ENCODE measurements at places on chromosomes 13 and 19.
A peak's percentile ranks its signal among the peaks of the same experiment; 100 is the strongest.

- no peak for DNase-seq
Measured at GRCh38 chr13:20514866-20515265, 10.8 kb downstream of the CRYL1 start.

DNA sequence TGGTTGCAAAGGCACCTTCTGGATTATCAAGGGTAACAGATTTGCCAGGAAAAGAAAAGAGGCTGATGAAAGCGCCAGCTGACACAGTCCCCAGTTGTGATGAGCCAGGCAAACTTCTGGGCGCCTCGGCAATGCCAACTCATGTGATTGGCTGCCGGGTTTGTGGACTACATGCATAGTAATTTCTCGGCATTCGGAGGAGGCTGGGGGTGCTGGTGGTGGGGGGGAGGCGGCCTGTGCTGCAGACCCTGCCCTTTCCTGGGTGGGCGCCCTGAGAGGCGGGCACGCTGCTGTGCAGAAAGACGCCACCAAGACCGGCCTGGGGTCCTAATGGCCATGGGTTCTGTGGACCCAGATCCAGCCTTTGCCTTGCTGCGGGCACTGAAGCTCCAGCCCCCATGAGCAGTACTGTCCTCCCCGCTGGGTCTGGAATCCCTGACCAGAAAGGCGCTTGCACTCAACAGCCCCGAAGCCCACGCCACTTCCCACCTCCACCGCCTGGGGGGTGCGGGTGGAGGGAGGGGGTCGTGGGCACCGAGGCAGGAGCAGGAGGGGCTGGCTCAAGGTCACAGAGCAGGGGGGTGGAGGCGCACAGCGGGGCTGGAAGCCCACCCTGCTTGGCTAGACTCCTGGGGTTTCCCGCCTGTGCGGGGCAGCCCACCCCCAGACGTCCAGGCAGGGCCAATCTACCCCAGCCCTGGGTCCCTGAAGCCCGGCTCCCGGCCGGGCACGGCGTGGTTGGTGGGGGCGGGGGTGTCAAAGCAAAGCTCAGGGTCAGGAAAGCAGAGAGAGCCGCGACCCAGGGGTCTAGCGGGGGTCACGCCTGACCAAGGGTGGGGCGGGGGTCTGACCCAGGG is 1.0 kb downstream of the DIRAS1 start:
- DNase-seq: no peak

- no peak for DNase-seq
Measured at GRCh38 chr13:73754241-73754640, 380.0 kb downstream of the KLF12 start.

DNA sequence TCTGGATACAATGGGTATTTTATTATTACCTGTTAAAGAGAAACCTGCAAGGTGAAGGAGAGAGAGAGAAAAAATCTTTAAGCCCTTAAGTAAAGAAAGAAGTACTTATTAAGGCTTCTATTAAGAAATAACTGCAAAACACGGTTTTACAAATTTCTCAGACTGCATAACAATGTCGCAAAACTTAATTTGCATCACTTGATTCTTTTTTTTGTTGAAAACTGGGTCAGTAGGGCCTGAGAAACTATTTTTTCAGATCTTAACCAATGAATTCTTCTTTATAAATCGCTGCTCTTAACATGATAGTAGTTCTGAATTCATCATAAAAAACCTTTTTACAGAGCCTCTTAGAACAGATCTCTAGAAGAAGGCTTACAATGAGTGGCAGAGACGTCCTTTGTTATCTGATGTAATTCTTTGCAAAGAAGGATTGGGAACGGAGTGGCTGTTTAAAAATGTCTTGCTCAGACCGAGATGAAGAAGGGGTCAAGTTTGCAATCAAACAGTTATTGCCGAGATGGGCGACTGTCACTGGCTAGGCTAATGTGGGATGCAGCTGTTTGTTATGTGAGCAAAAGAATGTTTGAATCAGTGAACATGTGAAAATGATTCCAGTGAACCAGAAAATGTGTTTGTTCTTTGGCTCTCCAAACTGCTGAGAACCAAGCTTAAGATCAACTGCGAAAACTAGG is 76.3 kb downstream of the ZNF536 start:
- no peak for DNase-seq

DNA sequence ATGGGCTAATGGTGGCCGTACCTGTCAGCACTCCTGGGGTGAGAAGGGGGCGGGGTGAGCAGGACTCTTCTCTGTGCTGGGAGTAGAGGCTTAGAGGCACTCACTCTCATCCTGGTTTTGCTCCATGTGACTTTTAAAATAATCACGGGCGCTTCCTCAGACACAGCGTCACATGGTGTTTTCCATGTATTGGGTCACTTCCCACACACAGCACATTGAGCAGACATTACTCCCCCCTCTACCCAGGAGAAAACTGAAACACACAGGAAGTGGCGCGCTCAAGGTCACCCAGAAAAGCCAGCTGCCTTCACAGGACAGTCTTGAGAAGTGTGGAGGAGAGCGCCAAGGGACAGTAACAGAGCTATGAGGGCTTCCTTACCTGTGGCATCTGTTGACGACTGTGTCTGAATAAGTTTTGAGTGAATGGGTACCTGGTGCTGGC is 23.2 kb downstream of the SPATA13 start:
- DNase-seq: no peak

GRCh38 chr19:2345794-2346663 is 14.0 kb upstream of the TMPRSS9 start:
- no peak for DNase-seq

DNA sequence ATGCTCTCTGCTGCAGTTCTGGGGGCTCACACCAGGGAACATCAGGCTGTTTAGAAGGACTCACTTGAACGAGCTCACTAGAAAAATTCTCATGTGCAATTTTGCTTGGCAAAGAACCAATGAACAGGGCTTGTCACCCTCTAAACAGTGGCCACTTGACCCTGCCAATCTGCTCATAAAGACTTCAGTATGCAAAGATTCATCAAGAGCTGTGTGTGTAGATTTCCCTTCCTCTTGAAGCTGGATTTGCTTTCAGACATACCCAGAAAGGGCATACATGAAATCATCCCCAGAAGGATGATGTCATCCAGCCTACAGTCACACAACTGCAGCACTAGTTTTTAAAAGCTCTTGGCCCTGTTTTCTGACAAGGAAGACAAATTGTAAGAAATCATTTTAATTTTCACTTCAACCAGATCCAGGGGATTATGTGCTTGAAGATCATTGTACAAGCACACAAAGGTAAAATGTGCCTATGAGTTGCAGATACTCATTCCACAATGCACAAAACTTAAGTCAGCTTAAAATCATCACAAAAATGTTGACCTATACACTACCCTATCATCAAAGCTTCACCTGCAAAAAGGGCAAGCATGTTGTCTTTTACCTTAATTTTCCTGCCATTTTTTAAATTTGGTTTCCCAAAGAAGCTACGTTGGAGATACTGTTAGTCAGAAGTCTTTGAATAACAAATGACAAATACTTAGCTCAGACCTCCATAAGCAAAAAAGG is 5.2 kb upstream of the STK24 start:
- DNase-seq: peak; percentile 64

DNA sequence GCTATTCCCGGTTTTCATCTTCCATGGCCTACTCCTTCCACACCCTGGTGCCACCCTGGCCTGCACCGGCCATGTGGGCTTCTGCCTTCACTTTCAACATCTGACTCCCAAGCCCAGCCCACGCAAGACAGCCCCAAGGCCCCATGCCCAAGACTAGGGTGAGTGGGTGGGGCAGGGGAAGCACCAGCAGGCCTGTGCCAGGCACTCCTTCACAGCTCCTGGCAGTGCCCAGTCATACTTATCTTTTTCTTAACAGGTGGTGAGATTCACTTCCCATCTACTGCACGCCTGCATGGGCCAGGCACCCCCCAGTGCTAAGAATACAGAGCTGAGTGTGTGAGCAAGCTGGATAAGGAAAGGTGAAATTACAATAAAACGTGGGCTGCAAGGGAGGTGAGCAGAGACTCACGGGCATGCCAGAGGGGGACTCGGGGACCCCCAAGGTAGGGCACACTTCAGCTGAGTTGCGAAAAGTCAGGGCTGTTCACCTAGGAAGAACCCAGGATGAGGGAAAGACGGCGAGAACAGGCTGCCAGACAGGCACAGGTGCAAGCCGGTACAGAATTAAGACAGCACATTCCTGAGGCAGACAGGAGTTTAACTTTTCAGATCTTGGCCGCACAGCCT is 55.7 kb downstream of the COL4A1 start:
- DNase-seq: no peak

GRCh38 chr19:33720691-33721682 is 75.7 kb upstream of the KCTD15 start:
- DNase-seq: no peak

DNA sequence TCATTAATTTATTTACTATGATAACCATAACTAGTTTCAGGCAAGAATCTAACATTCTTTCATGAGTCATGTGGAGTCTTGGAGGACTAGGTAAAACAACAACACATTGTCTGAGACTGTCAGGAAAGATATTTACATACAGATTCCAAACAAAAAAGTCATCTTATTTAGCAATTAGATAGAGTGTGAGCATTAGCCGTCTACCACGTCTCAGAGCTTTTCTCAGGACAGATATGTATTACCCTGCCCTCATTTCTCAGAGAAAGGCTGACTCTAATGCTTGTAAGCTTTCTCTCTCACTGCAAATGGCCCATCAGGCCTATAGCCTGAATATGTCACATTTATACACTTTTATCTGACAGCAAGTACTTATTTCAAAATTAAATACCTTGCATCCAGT is 312.1 kb upstream of the PCDH20 start:
- no peak for DNase-seq

GRCh38 chr19:10471909-10472308 is 31.2 kb downstream of the KEAP1 start:
- DNase-seq: no peak

GRCh38 chr13:106105153-106105552 is 430.3 kb downstream of the EFNB2 start:
- no peak for DNase-seq

- DNase-seq: no peak
Measured at GRCh38 chr13:75855216-75855615, 219.1 kb downstream of the LMO7 start.

DNA sequence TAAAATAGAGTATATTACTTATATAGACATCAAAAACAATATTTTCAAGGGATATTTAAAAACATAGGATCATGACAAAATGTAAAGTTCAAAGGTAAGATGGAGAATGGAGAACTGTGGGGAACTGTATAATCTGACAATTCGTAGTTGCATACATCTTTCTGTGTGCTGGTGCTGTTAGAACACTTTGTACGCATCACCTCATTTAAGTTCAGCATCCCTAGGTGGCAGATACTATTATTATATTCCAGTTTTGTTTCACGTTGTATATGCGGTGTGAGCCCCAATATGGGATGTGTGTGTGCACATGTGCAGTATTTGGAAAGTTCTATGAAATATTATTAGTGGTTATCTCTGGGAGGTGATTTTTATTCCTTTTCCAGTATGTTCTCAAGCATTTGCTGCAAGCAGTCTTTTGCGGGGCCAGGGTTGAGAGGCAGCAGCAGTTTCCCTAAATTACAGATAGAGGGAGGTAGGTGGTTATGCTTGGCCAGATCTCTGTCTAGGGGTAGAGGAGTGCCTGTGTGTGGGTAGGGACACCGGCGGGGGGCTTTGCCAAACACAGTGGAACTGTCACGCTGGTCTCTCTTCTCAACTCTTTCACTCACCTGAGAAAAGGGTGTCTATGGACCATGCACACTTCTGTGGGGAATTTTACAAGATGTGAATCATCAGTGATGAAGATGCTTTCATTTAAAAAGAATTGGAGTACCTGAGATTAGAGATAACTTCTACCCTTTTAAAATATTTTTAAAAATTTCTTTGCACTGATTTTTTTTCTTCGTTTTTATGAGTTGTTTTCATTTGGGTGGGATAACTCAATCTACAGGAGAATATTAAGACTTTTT is 55.6 kb upstream of the ALOX5AP start:
- no peak for DNase-seq

DNA sequence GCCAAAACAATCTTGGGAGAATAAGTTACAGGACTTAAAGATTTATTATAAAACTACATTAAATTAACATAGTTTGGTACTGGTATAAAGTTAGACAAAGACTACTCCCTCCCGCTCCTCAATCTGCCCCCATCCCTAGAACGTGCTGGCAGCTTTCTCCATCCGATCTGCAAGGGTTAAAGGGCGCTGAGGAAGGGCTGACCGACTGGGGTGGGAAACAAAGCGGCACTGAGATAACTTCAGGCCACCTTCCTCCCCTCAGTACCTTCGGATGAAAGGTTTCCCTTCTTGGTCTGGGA is 790 bp upstream of the SUGT1 start:
- peak; percentile 43 for DNase-seq

- no peak for DNase-seq
Measured at GRCh38 chr19:49461656-49462055, 8.6 kb downstream of the ALDH16A1 start.

DNA sequence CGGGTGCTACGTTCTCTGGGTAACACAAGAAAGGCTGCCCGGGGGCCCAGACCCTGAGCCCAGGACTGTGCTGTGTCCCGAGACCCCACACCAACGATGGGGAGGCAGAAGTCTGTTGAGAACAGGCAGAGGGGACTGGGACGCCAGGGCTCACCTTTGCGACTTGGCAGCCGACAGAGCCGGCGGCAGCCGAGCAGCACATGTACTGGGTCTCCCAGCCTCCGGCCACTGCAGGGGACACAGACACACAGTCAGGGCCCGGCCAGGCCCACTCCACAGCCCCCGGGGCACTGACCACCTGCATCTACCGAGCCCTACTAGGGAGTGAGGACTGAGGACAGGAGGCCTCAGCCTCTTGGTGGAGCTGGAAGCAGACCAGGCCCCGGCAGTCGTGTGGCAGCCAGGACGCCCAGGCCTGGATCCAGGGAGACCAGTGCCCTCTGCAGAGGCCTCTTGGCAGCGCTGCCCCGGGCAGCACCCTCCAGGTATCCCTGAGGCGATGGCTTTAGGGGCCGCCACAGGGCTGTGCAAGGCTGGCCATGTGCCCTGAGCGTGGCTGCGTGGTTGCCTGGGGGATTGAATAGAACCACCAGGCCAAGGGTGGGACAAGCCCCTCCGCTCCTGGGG is 5.6 kb upstream of the ATP8B3 start:
- DNase-seq: no peak

- no peak for DNase-seq
Measured at GRCh38 chr19:49953416-49953815, 7.6 kb downstream of the SIGLEC11 start.

DNA sequence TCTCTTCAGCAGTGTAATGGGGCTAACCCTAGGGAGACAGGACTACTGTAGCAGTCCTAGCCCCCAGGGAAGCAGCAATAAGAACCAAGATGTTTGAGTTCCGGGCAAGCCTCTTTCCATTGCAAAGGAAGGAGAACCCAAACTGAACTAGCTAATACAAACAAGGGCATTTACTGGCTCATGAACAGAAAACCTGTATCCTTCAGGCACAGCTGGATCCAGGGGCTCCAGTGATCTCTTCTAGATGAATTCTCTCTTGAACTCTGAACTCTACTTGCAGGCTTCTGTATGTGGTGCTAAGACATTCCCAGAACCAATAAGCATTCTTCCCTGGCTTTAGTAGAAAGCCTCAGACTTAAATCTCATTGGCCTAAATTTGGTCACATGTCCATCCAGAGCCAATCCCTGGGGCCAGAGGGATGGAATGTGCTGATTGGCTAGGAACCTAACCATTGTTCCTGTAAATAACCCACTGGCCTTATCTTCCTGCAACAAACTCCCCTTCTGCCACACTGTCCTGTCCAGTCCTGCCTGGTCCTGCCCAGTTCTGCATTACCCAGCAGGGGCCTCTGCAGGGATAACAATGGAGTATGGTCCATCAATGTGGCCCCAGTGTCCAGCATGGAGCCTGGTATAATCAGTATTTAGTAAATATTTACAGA is 3.9 kb upstream of the PODNL1 start:
- DNase-seq: no peak

GRCh38 chr19:46713781-46714443 is 3.0 kb downstream of the PRKD2 start:
- peak; percentile 80 for DNase-seq

GRCh38 chr13:84025824-84026223 is 143.6 kb upstream of the SLITRK1 start:
- DNase-seq: no peak

Measured in NCI-H510A (cell line).